ENCODE measurements at places on chromosomes 1 and 21. TPM values are rescaled to one million over a fixed set of nuclear protein-coding genes. Genes with fewer than 3 reads are reported as not detected.

Gene OR6N1
- polyA plus RNA-seq, result not detected

Gene PLEKHA6
- 48.0 TPM for polyA plus RNA-seq

Gene SYPL2
- 15.0 TPM for polyA plus RNA-seq

Gene NEK2
- polyA plus RNA-seq, result 23.6 TPM

Gene PPIAL4G
- 0.06 TPM for polyA plus RNA-seq

Gene TRABD2B
- 18.7 TPM for polyA plus RNA-seq

Gene CHI3L2
- polyA plus RNA-seq, result 0.18 TPM

Gene DEGS1
- 64.5 TPM for polyA plus RNA-seq

Gene UMODL1
- not detected for polyA plus RNA-seq

Gene SPRR4
- polyA plus RNA-seq, result not detected

Gene C21orf58
- 21.1 TPM for polyA plus RNA-seq

Gene HES3
- not detected for polyA plus RNA-seq

Gene CFHR1
- polyA plus RNA-seq, result 0.14 TPM

Gene RIIAD1
- polyA plus RNA-seq, result not detected

Gene SDE2
- polyA plus RNA-seq, result 21.7 TPM

DNA sequence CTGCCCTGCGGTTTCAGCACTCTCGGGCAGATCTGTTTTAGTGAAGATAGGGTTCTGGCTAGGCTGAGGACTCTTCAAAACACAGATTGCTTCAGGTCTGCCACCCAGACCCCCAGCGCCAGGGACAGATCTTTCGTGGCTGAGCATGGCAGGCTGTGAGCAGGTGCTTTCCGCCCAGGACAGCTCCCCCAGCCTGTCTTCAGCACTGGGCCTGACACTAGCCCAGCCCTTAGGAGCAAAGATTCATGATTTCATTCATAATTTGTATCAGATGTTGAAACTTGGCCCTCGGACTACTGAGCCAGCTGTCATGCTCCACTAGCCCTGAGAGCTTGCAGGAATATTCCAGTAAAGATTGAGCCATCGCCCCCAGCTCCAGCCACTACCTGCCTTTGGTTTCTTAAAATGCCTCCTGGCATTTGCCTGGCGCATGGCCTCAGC, 5.9 kb downstream of the ADPRS start:
- no peak for DNase-seq

- no peak for DNase-seq
These were observed 23.0 kb downstream of the SPATA46 start for GRCh38 chr1:162353702-162354101.

GRCh38 chr1:245337829-245338484, 183.2 kb downstream of the KIF26B start:
- no peak for DNase-seq

DNA sequence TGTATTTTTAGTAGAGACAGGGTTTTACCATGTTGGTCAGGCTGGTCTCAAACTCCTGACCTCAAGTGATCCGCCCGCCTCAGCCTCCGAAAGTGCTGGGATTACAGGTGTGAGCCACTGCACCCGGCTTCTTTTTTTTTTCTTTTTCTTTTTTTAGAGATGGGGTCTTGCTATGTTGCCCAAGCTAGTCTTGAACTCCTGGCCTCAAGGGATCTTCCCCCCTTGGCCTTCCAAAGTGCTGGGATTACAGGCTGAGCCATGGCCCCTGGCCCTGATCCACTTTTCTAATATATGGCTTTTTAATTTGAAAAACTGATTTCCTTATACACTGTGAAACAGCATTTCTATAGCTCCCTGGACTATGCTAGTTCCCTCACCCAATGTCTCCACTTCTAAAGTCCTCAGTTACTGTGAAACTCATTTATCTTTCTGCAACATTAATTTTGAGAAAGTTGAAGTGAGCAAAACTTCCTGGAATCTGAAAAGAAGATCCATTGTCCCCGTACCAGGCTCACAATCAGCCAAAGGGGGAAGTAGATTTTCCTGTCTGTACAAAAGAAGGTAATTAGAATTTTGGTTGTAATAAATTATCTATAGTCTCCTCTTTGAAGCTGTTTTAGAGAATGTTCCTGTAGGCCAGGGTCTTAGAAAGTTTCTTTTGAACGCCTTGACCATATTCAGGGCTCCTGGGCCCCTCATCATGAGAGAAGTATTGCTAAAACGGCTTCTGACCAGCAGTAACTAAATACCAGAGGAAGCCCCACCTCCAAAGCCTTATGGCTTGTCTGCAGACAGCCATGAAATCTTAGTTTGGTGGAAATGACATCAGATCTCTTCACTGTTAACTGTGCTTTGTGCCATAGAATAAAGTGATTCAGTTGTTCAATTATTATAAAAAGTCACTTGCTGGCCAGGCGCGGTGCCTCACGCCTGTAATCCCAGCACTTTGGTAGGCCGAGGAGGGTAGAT, 34.9 kb downstream of the DEGS1 start:
- DNase-seq, result no peak

DNA sequence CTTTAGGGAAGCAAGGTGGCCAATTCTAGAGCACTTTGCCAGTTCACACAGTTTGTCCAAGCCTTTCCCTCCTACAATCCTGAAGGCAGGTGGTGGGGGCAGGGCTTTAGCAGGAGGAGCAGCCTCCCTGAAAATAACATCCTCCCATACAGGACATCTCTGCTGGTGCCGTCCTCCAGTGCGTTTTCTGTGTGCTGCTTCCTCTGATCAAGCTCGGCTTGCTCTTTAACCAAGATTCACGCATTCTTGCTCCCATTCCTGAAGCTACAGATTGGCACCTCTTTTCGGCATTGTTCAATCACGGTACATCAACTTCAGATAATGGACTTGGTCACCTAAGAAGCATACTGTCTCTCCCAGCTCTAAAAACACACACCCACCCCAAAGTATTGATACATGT, 7.5 kb upstream of the DPT start:
- DNase-seq, result no peak

DNA sequence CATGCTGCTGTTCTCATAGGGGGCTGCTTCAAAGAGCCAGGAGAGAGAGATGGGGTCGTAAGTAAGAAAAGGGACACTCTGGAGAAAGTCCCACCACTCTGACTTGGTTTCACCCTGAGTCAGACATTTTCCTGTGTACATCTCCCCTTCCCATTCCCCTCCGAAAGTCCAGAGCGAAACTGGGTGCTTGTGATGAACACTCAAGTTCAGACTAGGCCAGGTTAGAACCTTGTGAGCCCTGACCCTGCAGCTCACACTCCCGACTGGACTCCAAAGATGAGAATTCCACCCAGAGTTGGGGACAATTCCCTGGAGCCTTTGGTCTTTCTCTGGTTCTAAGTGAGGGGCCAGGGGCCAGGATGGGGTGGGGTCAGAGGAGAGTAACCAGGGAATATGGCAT, 139.5 kb downstream of the CNIH3 start:
- DNase-seq, result no peak

- DNase-seq, result no peak
These were observed at the start of gene TMPRSS3 for GRCh38 chr21:42395905-42396651. TMPRSS3 (minus strand) TSS chr21:42396052; CDS start chr21:42395417, 635 bp downstream.

DNA sequence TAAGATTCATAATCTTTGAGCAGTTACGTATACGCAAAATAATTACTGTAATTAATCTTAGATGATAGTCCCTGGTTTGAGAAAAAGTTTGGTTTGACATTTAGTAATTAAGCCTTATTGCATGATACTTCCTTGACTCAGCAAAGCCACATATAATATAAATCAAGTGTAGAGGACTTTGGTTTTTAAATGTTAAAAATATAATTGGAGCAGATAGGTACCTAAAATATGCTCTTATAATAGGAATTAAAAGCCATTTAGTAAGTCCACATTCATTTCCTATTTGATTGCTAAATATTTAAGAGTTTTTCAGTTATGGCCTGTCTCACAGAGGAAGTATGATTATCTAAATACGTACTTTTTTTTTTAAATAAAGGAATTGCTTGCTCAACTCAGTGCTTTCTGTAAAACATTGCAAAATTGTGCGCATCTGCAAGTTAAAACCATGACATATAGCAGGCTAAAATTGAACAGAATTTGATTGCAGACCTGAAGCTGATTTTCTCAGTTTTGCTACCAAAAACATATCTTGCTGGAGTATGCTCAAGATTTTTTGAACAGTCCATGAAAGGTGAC, 20.4 kb downstream of the RPE65 start:
- DNase-seq, result no peak

- no peak for DNase-seq
These were observed 48.5 kb upstream of the DMRTB1 start for GRCh38 chr1:53410701-53411100.

GRCh38 chr1:34885405-34886247, 26.1 kb upstream of the SMIM12 start:
- DNase-seq, result peak; percentile 23

GRCh38 chr21:28833182-28833581, 159.5 kb downstream of the LTN1 start:
- DNase-seq, result no peak

GRCh38 chr1:20216574-20216973, 30.3 kb upstream of the PLA2G2C start:
- DNase-seq, result no peak

GRCh38 chr1:31413405-31414001, 490 bp downstream of the SERINC2 start:
- peak; percentile 20 for DNase-seq

DNA sequence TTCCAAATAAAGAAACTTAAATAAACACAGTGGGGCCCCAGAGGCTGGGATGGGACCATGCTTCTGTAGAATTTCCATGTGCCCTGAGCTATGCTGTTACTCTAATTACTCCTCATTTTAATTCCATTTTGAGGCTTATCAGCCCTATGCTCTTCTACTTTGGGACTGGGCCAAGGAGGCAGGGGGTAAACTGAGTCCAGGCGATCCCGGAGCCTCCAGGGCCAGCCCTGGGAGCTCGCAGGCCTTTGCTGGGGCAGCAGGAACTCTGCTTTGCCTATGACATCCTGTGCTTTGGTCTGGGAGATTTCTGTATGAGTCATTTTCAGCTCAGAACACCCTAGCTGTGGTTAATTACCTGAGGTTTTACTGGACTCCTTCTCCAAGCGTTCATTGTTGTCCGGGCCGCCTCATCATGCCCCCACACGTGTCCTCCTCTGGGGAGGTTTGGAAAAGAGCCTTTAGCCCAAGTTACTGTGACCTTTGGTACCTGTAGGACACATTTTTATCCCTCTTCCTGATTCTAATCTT, 95.7 kb downstream of the RHOU start:
- DNase-seq, result no peak

DNA sequence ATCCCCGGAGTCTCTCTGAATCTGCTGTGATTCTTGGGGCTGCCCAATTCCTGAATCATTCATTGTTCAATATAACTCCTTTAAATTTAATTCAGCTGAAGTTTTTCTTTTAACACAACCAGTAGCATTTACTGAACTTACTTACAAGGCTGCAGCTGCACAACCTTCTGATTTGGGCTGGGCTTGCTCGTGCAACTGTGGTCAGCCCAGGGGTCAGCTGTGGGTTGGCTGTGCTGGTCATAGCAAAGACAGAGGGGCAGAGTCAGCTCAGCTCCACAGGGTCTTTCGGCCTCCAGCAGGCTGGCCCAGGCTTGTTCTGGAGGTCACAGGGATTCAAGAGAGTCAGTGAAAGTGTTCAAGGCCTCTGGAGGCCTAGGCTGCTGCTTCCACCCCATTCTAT, 186.1 kb downstream of the MATN1 start:
- DNase-seq, result no peak

DNA sequence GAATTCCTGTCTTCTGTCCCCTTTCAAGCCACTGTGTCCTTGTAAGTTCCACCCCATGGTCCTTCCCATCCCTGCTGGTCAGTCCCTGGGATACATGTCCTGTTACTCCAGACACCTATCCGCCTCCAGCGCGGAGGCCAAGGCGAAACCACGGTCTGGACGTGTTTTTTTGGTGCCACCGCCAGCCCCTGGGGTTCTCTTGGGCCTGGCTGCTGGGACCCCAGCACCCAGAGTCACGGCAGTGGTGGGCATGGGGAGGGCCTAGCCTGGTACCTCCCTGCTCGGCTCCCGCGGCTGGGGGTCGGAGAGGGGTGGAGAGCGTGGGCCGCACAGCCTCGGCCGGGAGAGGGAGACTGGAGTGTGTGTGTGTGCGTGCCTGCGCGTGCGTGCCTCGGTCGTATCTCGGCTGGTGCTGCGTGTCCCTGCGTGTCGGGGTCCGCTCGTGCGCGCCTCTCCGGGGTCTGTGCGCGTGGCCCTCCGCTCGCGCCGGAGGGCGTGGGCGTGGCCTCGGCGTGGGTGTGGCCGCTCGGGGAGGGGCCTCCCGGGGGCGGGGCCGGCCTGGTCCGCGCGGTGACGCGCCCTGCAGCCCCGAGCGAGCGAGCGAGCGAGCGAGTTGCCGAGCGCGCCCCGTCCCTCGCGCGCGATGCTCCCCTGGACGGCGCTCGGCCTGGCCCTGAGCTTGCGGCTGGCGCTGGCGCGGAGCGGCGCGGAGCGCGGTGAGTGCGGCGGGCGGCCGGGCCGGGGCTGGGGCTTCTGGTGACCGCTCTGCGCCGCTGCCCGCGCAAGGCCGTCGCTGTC, at the start of gene VWA1:
Gene VWA1, plus strand, starts transcription at position 585 of the 798 bp plus-strand sequence. Its CDS starts 59 bp downstream, at position 644.
- DNase-seq, result no peak

DNA sequence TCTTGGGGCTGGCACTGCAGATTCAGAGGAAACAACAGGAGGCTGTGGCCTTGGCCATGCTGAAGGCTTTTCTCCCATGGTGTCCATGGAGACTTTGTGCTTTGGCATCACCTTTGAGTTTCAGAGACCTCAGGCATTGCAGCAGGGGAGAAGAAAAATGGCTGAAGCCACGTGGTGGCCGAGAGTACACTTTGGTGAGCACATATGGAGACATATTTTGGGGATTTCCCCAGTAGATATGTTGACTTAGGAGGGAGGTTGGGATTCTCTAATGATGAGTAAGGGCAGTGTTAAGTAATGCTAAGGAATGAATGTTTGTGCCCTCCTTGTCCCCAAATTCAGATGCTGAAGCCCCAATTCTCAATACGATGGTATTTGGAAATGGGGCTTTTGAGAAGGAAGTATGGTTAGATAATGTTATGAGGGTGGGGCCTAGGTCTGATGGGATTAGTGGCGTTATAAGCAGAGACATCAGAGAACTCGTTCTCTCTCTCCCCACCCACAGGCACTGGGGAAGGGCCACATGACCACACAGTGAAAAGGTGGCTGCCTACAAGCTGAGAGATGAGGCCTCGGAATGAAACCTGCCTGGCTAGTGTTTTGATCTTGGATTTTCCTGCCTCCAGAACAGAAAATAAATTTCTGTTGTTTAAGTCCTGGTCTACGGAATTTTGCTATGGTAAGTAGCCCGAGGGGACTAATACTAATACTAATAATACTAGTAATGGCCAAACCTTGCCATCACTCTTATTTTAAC, 98.6 kb downstream of the TBX19 start:
- DNase-seq, result no peak

- DNase-seq, result no peak
These were observed 161.3 kb downstream of the PCBP3 start for GRCh38 chr21:45804809-45805313.

Data from renal cortex interstitium (tissue), 15 donors.